Natural killer cell (primary cell): ENCODE measurements at places on chromosomes 1 and 21. TPM values are rescaled to one million over a fixed set of nuclear protein-coding genes. Genes with fewer than 3 reads are reported as not detected.
A peak's percentile ranks its signal among the peaks of the same experiment; 100 is the strongest.

FOXO6 gene
- 1.2 TPM for total RNA-seq

DNA sequence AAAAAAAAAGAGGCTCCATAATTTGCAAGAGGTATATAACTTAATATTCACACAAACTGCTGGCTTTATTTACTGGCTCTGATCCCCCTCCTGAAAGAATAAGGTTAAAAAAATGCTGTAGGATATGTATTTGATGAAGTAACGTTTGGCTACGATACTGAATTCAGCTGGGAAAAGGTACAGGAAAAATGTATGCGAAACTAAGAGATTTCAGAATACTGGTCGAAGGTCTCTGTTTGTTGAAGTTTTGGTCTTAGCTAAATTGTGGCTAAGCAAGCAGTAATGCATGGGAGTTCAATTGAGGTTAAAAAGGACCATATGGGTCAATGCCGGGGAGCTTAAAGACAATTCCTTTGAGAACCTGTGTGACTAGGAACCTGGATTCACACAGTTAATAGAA is 355.5 kb upstream of the NCAM2 start:
- H3K4me1 ChIP-seq: no peaks in the 10 kb centered on the region
- no peaks in the 10 kb centered on the region for H3K36me3 ChIP-seq
- no peak overlapping the region for H3K27ac ChIP-seq
- DNase-seq: no peak

ASAP3 gene
- 0.59 TPM for total RNA-seq

DNA sequence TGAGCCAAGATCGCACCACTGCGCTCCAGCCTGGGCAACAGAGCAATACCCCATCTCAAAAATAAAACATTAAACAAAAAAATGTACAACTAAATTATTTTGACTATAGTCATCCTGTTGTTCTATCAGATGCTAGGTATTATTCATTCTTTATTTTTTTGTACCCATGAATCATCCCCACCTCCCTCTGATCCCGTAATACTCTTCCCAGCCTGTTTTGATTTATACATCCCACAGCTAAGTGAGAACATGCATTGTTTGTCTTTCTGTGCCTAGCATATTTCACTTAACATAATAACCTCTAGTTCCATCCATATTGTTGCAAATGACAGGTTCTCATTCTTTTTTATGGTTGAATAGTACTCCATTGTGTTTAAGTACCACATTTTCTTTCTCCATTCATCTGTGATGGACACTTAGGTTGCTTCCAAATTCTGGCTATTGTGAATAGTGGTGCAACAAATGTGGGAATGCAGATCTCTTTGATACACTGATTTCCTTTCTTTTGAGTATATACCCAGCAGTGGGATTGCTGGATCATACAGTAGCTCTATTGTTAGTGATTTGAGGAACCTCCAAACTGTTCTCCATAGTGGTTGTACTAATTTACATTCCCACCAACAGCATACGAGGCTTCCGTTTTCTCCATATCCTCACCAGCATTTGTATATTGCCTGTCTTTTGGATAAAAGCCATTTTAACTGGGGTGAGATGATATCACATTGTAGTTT is 84.4 kb downstream of the MACF1 start:
- H3K27ac ChIP-seq: no peak overlapping the region
- DNase-seq: no peak
- peaks cover 79% of the 10 kb centered on the region for H3K36me3 ChIP-seq
- H3K27me3 ChIP-seq: no peaks in the 10 kb centered on the region
- no peak overlapping the region for H3K4me3 ChIP-seq

- H3K36me3 ChIP-seq: no peaks in the 10 kb centered on the region
- no peaks in the 10 kb centered on the region for H3K27me3 ChIP-seq
- DNase-seq: no peak
- H3K4me1 ChIP-seq: peaks cover 9% of the 10 kb centered on the region
Measured at GRCh38 chr1:202014915-202015661, 4.7 kb downstream of the ELF3 start.

SPRR2D gene
- not detected for total RNA-seq

DNA sequence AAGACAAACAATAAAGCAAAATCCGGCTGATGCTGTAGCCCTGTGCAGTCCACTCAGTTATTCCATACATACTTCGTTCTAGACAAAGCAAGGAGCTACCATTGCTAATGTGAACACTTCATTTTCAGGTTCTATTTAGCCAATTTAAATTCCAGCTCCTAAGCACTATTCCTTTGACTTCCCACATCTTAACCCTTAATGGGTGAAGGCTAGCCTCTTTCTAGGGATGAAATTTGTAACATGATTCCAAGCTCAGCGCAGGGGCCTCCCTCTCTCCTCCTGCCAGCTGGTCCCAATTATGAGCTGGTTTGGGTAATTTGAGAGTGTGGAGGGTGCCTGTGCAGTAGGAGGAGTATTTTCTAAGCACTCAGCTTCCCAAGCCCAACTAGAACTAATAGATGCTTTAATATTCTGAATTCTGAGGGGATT is 53.9 kb upstream of the PTGFRN start:
- H3K4me3 ChIP-seq: no peak overlapping the region
- H3K36me3 ChIP-seq: no peaks in the 10 kb centered on the region
- H3K27ac ChIP-seq: no peak overlapping the region
- no peaks in the 10 kb centered on the region for H3K27me3 ChIP-seq

GRCh38 chr1:55443175-55443915 is 228.2 kb upstream of the USP24 start:
- H3K4me3 ChIP-seq: no peak overlapping the region
- no peak overlapping the region for H3K27ac ChIP-seq
- H3K4me1 ChIP-seq: no peaks in the 10 kb centered on the region
- no peaks in the 10 kb centered on the region for H3K27me3 ChIP-seq

TBX19 gene
- total RNA-seq: 7.2 TPM

CATSPERE gene
- 0.80 TPM for total RNA-seq

GRCh38 chr1:207499573-207499972 is 3.6 kb downstream of the CR1 start:
- peaks cover 11% of the 10 kb centered on the region for H3K4me1 ChIP-seq
- H3K36me3 ChIP-seq: no peaks in the 10 kb centered on the region
- H3K4me3 ChIP-seq: no peak overlapping the region

TSPEAR gene
- not detected for total RNA-seq

GRCh38 chr1:235069577-235070563 is 58.8 kb downstream of the TOMM20 start:
- H3K4me3 ChIP-seq: no peak overlapping the region
- no peak overlapping the region for H3K27ac ChIP-seq
- H3K4me1 ChIP-seq: peaks cover 10% of the 10 kb centered on the region
- H3K36me3 ChIP-seq: no peaks in the 10 kb centered on the region

- peaks cover 38% of the 10 kb centered on the region for H3K4me1 ChIP-seq
- H3K4me3 ChIP-seq: no peak overlapping the region
- H3K36me3 ChIP-seq: no peaks in the 10 kb centered on the region
- DNase-seq: no peak
Measured at GRCh38 chr1:228181645-228182034, 16.0 kb downstream of the IBA57 start.

PAQR6 gene
- 2.6 TPM for total RNA-seq

CNIH3 gene
- 5.0 TPM for total RNA-seq

- no peaks in the 10 kb centered on the region for H3K36me3 ChIP-seq
- no peaks in the 10 kb centered on the region for H3K27me3 ChIP-seq
- no peak for DNase-seq
- no peak overlapping the region for H3K27ac ChIP-seq
- no peaks in the 10 kb centered on the region for H3K4me1 ChIP-seq
- no peak overlapping the region for H3K4me3 ChIP-seq
Measured at GRCh38 chr21:41634211-41634694, 126.3 kb upstream of the TMPRSS2 start.

GRCh38 chr1:211612786-211613107 is 33.8 kb upstream of the SLC30A1 start:
- H3K27me3 ChIP-seq: no peaks in the 10 kb centered on the region
- H3K36me3 ChIP-seq: no peaks in the 10 kb centered on the region
- no peak for DNase-seq
- H3K4me1 ChIP-seq: peaks cover under 1% of the 10 kb centered on the region
- H3K4me3 ChIP-seq: no peak overlapping the region

DNA sequence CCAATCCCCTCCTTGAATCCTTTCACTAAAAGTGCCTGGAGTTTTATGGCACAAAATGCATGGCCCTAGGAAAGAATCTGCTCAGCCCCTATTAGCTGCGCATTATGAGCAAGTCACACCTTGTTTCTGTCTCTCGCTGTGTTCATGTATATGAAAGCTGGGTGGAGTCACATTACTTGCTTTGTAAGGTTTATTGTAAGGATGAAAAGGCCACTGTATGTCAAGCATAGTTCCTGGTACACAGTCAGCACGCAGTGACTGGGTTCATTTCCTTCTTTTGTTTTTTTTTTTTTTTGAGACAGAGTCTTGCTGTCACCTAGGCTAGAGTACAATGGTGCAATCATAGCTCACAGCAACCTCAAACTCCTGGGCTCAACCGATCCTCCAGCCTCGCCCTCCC is 6.7 kb upstream of the SLC9A1 start:
- peaks cover 3% of the 10 kb centered on the region for H3K4me1 ChIP-seq
- no peaks in the 10 kb centered on the region for H3K27me3 ChIP-seq
- H3K36me3 ChIP-seq: no peaks in the 10 kb centered on the region
- no peak overlapping the region for H3K4me3 ChIP-seq
- peak overlapping the region; percentile 30 for H3K27ac ChIP-seq
- no peak for DNase-seq

DNA sequence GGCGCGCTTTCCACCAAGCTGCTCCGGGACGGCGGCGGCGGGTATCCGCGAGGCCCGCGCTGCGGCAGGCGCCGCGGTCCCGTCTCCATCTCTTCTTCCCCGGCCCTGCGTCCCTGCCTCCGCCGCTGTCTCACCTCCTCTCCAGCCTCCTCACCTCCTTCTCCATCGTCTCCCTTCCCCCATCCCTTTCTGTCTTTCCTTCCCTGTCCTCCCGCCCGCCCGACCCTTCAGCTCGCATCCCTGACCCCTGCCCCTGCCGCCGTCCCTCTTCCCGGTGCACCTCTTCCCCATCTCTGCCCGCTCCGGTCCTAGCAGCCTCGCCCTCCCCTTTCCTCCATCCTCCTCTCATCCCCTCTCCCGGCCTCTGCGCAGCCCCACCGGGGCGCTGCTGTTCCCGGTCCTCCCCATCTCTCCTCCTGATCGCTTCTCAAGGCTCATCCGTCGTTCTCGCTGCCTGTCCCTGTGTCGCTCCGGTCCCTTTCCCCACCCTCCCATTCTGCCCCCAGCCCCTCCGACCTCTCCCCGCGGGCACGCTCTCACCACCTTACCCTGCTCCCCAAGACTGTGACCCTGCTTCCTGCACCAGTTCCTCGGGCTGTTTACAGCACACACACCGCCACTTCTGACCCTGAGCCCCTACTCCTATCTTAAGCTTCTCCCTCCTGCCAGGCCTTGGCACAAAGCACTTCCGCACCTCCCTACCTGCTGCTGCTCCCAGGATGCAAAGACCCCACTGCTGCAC is 760 bp upstream of the NPHP4 start:
- no peak for DNase-seq
- H3K27ac ChIP-seq: peak overlapping the region; percentile 20
- peaks cover 39% of the 10 kb centered on the region for H3K4me1 ChIP-seq
- no peaks in the 10 kb centered on the region for H3K27me3 ChIP-seq
- H3K36me3 ChIP-seq: peaks cover 13% of the 10 kb centered on the region

DNA sequence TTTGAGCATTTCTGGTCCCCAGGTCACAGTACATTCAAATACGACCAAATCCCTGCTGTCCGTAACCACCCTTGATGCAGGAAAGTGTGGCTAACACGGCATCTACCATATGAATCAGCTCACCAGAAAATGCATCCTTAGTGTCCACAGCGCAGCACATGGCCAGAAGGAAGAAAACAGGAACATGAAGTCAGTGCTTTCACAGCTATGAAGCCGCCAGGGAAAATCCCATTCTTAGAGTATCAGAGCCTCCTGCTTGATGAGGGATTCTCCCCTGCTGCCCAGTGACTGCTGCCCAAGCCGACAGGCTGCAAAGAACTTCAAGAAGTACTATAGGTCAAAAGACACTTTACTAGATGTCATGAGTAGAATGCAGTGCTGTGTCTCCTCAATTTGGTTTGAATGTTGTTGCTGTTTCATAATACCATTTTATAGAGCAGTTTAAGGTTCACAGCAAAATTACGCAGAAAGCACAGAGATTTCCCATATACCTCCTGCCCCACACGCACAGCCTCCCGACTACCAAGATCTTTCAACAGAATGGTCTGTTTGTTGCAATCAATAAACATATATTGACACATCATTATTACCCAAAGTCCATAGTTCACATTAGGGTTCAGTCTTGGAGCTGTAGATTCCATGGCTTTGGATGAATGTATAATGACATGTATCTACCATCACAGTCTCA is 14.5 kb downstream of the TIAM1 start:
- H3K4me3 ChIP-seq: no peak overlapping the region
- no peaks in the 10 kb centered on the region for H3K27me3 ChIP-seq
- no peak for DNase-seq
- no peak overlapping the region for H3K27ac ChIP-seq
- peaks cover 32% of the 10 kb centered on the region for H3K4me1 ChIP-seq
- no peaks in the 10 kb centered on the region for H3K36me3 ChIP-seq

DNA sequence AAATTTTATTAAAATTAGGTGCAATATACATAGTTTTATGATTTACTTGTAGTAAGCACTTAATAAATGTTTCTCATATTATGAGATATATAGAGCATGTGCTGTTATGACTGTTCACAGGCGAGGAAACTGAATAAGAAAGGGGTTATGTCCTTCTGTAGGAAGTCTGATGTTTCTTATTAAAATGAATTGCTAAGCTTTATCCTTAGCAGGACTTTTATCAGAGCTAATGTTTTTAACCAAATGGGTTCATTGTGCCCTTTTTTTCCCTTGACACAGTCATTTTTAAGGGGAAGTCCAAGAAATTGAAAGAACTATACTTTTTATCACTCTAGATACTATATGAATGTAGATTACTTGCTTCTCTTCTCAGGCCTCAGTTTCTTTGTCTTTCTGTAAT is 285.2 kb downstream of the PTPRC start:
- H3K27me3 ChIP-seq: no peaks in the 10 kb centered on the region
- H3K4me1 ChIP-seq: peaks cover 12% of the 10 kb centered on the region
- H3K4me3 ChIP-seq: no peak overlapping the region
- DNase-seq: no peak

DNA sequence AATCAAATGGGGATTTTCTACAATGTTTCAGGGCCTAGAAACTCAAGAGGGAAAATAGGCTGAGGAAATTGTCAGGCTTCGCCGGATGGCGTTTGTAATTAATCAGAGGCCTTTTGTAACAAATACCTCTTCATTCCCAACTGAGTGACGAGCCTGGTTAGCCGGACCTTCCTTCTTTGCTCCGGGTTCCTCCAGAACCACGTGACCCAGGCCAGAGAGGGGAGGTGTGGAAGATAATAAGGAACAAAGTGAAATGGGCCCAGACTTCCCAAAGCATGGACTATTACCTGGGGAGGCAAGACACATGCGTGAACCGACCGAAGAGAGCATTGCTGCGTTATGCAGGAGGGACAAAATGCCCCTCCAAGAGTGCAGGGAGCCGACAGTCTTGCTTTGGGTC is 7.5 kb upstream of the IGSF21 start:
- H3K36me3 ChIP-seq: no peaks in the 10 kb centered on the region
- H3K4me3 ChIP-seq: no peak overlapping the region

DNA sequence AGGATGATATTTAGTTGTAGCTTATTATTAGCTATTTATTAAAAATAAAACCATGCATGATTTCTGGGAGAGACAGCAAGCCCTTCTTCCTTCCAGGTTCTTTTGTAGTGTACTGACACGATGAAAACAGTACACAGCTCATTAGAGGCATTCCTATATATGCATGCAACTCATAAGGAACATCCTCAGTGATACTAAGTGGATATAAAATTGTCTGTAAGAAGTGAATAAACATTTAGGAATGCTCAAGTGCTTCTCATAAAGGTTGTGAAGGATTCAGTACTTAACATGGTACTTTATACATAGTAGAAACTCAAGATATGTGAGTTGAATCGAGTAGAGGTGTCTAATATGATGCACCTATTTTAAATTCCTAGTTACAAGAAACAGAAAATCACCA is 287.7 kb downstream of the SDCCAG8 start:
- no peak overlapping the region for H3K4me3 ChIP-seq
- no peaks in the 10 kb centered on the region for H3K4me1 ChIP-seq
- peaks cover 16% of the 10 kb centered on the region for H3K36me3 ChIP-seq
- DNase-seq: no peak

LEPROT gene
- 20.3 TPM for total RNA-seq
